ENCODE measurements at places on chromosomes 3 and 15.

- no peak for DNase-seq
Measured at GRCh38 chr3:98518816-98519215, 3.9 kb downstream of the CLDND1 start.

- DNase-seq = no peak
Measured at GRCh38 chr15:77091097-77091496, 20.2 kb upstream of the TSPAN3 start.

- no peak for DNase-seq
Measured at GRCh38 chr3:141544697-141545096, 57.9 kb downstream of the RASA2 start.

DNA sequence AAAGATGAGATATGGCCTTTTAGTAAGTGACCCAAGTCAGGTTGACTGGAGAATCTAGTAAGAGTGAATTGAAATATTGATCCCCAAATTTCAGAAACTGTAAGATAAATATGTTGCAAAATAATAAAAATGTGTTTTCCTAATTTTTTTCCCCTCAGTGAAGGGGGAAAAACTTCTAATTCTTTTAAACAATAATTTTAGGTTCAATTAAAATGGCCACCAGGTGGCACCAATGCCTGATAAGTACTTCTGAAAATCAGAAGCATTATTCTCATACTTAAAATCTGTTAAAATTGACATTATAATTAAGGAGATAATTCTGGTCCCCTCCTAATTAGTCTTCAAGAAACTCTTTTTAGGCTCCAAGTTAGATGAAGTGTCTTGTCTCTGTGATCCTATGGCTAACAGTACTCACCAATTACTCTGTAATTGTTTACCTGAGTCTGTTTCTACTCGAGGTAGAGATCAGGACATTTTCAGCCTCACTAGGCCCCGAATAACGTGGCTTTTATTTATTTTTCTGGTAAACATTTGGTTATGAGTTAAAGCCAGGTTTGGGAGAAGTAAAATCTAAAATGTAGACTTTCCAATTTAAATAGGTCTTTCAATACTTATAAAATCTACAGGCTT, 52.6 kb downstream of the NMD3 start:
- DNase-seq = no peak

DNA sequence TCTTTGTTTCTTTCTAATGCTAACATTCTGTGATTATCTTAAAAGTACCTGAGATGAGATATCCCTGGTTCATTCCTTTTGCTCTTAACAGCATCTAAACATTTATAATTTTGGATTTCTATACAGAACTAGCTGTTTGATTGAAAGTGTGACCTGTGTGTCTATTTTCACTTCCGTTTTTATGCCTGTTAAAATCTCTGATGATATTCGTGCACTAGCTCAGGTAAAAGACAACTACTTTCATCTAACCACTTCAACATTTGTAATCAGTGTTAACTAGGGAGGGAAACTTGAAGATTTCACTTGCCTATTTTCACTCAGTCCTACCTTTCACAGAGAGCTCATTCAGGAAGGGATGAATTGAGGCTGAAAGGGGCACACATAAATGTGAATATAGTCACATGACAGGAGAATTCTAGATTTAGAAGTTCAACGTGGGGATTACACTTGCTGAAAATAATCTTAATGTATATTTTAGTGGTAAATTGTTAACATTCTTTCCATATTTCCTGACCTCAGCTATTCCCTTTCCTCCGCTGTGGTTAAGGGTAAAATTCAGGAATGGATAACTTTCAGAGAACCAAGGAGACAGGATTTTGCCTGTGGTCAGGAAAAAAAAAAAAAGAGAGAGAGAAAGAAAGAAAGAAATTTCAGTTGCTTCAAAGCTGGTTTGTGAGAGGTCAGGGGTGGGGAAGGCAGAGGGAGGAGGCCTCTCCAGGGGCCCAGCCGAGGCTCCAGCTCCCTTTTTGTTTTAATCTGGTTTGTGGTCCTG, 159.8 kb upstream of the TSC22D2 start:
- DNase-seq = no peak

DNA sequence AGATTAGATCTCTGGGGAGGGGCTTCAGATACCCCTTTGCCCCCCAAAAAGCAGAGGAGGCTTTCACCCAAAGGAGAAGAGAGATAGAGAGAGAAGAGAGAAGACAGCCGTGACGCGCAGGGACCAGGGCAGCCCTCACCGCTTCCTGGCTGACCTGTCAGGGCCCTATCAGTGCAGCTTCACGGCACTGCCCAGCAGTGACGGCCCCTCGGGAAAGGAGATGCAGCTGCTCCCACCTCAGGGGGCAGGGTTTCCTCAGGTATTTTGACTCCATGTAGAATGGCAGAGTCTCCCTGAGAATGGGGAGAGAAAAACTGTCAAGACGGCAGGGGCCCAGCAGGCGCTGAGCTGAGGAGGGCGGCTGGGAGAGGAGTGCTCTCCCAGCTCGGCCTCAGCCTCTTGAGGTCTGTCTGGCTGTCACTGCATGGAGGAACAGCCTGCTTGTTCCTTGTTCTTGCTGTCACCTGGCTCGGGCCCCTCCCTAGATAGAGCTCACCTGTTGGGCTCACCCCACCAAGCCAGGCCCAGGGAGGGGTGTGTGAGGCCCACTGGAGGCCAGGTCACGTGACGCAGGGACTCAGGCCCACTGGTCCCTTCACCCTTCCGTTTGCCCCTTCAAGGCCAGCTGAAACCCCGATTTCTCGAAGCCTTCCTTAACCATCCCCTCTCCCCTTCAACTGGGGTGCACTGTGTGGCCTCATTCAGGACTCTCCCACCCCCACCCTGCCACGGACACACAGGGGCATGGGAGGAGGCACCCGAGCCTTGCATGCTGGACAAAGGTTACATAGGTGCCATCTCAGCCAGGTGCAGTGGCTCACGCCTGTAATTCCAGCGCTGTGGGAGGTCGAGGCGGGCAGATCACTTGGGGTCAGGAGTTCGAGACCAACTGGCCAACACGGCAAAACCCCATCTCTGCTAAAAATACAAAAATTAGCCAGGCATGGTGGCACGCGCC, 28.2 kb downstream of the LOXL1 start:
- no peak for DNase-seq

GRCh38 chr3:41898631-41899030, 63.3 kb downstream of the ULK4 start:
- DNase-seq = no peak

DNA sequence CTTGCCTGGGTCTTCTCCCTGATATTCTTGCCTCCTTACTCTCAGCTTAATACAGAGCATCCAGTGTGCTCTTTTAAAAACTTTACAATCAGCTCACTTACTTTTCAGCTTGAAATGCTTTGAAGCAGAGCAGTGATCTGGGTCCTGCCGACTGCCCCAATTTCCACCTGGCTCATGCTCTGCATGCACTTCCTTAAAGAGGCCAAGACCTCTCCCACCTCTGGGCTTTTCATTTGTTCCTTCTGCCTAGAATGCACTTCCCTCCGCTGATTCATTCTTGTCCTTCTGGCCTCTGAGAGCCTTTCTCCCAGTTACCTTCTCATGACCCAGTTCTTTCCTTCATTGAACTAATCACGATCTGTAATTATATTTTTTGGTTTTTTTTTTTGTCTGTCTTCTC, 1.9 kb upstream of the CCNDBP1 start:
- DNase-seq = no peak

DNA sequence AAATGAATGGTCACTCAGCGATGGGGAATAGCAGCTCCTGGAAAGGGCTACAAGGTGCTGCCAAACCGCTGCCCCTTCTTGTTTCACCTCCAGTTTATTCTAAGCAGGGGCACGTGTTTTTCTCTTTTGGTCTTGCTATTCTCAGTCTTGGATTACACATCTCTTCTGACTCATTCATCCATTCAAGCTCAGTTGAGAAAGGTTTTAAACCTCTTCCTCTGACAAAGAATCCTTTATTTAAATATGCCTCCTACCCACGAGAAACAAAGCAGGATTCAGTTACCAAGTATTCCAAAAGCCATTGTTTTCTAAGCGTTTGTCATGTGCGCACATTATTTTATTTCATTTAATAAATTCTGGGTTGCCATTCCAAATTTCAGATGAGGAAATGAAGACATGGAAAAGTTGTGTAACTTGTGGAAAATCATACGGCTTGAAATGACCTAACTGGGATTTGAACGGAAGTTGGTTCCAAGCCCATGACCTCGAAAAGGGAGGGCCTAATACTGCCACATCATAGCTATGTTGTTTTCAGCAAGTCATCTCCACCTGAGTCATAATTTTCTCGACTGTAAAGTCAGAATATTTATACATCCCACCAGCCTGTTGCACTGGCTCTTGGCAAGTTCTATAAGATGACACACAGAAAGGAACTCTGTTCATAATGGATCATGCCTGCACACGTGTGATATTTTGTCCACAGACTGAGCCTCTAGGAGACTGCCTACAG, 292.0 kb upstream of the SLCO3A1 start:
- no peak for DNase-seq

DNA sequence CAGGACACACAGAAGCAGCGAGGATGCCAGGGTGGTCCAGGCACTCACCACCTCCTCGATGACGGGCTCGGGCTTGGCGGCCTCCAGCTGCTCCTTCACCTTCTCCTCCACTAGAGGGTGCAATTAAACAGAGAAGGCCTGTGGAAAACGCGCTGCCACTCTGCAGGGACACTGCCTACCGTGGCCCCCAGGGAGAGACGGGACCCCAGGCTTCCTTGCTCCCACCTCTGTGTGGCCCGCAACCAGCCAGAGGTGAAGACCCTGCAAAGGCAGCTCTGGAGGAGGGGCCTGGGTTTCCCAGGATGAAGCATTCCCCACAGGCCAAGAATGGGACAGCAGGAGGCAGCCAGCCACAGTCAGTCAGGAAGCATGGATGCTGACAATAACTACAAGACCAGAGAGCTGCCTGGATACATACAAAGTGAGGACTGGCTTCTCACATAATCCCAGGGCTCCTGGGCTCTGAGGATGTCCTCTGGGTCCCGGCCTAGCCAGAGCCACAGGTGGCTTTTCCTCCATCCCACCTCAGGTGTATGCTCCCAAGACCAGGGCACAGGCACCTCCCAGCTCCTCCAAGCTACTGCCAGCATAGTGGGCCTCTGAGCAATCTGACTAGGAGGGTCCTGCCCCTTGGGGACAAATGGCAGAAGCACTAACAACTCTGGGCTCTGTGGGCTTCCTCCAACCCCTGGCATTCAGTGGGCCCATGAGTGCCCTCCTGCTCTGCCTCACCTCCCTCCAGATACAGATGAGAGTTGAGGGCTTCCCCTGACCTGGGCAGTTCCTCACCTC, 46.2 kb downstream of the PTH1R start:
- DNase-seq = no peak

DNA sequence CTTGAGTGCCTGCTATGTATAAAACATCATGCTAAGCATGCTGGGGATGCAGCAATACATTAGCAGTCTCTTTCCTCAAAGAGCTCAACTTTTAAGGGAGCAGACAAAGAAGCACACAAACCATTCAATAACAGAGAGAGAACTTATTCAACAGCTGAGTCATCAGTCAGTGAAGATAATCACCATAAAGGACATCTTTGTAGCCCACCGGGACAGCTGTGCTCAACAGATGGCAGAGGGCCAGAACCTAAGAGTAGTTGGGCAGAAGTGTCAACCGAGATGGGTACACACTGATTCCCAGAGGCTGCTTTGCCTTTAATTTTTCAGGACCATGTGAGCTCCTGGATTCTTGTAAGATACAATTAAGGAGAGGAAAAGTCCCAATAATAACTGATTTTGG, 4.2 kb upstream of the RAB8B start:
- no peak for DNase-seq

GRCh38 chr3:141553055-141553454, 66.2 kb downstream of the RASA2 start:
- no peak for DNase-seq

DNA sequence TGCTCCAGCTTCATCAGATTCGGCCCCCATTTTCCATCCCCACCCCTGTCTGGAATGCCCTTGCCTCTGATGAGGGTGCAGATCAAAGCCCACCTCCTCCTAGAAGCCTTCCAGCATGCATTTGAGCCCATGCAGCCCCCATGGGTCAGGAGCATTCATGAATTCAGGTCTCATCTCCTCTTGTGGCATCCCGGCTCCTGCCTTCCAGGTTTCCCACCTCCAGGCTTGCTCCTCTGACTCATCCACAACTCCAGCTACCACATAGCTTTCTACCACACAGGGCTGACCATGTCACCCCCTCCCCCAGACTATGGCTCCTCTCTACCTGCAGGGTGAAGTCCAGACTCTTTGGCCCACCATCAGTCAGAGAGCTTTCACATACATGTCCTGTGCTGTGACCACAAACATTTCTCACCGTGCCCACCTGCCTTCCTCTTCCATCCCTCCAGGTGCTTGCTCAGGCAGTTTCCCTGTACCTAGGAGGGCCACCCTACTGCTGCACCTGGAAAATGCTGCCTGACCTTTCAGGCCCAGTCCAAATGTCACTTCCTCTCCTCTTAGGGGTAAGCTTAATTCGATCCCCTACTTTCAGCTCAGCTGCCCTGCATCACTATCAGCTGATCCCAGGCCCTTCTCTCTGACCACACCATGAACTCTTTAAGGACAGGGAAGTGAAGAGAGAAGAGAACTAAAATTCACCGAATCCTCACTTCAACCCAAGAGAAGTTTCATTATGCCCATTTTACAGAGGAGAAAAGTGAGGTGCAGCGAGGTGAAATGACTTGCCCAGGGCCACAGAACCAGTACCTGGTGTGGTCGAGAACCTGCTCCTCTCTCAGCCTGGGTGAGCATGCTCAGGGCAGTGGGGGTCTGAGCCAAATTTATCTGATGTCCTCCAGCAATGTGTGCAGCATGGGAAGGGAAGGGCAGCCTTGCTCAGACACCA, 13.7 kb upstream of the FGD5 start:
- DNase-seq = no peak

DNA sequence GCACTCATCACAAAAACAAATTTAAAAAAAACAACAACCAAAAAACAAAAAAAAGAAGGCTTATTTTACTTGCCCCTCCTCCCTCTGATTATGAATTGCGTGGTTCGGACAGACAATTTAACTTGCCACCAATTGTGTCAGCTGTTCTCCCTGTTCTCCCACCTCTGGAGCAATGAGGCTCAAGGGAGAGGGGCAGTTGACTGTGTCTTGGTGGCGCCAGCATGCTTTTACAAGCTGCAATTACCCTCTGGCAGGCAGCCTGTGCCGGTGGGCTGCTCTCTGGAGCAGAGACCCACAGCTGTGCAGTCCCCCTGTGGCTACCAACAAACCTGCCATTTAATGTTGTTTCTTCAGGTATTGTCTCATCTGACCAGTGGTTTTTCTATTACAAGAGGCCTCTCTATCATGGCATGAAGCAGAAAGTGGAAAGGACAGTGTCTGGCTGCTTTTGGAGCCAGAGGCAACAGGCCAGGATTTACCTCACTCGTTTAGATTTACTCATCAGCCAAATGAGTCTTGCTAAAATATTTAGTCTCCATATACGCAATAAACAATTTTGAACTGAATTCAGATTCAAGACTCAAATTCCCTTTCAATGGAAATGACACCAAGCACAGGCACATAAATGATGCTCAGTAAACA, 192.0 kb upstream of the TPRG1 start:
- no peak for DNase-seq

GRCh38 chr3:121665488-121665887, 4.8 kb upstream of the HCLS1 start:
- no peak for DNase-seq

- DNase-seq = no peak
Measured at GRCh38 chr15:67218428-67218827, 36.0 kb downstream of the AAGAB start.

GRCh38 chr15:96270581-96271172, 59.8 kb upstream of the NR2F2 start:
- no peak for DNase-seq

Measured in NCI-H187 treated with DMSO at 0.1 percent for 48 hours (cell line).